ENCODE measurements at places on chromosomes 1 and 21.

GRCh38 chr1:179297105-179297378 lies 3.4 kb downstream of the SOAT1 start:
- no peak for DNase-seq

DNA sequence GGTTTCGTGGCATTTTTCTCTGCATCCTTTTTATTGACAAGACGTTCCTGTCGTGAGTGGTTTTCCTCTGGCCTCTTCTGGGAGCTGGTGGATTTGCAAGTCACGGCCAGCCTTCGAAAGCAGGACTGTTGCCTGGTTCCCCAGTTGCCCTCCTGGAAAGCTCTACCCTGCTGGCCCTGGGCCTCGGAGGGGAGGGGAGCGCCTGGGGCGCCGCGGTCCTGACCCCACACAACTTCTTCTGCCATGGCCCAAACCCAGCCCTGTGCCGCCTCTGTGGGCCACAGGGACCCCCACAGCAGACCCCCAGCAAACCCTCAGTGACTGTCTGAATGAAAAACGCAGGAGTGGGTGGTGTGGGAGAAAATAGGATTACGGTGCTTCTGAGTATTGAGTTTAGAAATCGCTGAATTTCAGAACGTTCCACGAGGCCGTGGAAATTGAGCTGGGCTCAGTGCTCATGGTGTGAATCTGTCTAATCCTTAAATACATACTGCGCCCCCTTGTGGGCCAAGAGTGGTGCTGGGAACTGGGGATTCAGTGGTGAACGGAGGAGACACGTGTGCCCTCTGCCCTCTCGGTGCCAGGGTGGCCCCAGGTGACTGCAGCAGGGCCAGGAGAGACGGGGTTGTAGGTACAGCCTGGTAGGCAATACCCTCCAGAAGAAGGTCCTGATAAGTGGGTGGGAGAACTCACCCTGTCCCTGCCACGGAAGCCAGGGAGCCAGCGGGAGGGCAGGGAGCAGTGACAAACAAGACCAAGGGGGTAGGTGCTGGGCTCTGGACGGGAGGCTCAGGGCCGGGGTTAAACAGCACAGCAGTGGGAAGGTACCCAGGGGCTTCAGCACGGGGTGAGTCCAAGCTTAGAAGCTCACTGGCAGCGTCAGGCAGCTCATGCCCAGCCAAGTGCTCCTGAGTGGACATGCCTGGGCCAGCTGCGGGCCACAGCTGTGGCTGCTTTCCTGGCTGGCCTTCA lies 101.2 kb upstream of the COL6A1 start:
- DNase-seq = no peak

- DNase-seq = no peak
Measured at GRCh38 chr1:157893686-157894085, 52.1 kb upstream of the CD5L start.

GRCh38 chr1:26900001-26900814 lies at the start of gene GPATCH3:
Gene GPATCH3 (minus strand): TSS chr1:26900467. CDS start chr1:26900442, 25 bp downstream.
- peak; percentile 57 for DNase-seq

- DNase-seq = no peak
Measured at GRCh38 chr1:60359431-60359830, 285.9 kb upstream of the C1orf87 start.

DNA sequence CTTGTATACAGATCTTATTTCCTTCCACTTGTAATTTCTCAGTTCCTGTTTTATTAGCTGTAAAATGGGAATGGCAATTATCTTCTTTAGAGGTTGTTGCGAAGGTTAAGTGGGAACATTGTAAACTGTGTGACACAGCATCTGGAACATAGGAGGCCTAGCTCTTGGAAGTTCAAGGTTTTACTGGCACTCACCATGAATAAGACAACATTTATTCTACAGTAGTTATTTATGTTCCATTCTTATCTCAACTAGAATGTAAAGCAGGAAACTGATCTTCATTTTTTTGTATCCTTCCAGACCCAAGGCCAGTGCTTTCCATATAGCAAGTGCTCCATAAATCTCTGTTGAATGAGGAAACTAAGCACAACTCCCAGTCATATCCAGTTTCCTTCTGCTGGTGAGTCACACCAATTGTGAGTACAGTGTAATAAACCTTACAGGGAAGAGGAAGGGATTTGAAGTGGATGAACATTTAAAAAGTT lies 1.4 kb downstream of the BCL10 start:
- peak; percentile 55 for DNase-seq

GRCh38 chr1:240044620-240045019 lies 47.1 kb upstream of the FMN2 start:
- peak; percentile 68 for DNase-seq

All from GM04503 (cell line).